ENCODE measurements at places on chromosomes 16 and 17.

- no peak for DNase-seq
Measured at GRCh38 chr17:4186357-4186881, 43.4 kb downstream of the CYB5D2 start.

GRCh38 chr16:2985462-2985861 lies 5.2 kb upstream of the PKMYT1 start:
- DNase-seq, result no peak

GRCh38 chr17:72943826-72944689 lies 148.4 kb downstream of the SLC39A11 start:
- no peak for DNase-seq

DNA sequence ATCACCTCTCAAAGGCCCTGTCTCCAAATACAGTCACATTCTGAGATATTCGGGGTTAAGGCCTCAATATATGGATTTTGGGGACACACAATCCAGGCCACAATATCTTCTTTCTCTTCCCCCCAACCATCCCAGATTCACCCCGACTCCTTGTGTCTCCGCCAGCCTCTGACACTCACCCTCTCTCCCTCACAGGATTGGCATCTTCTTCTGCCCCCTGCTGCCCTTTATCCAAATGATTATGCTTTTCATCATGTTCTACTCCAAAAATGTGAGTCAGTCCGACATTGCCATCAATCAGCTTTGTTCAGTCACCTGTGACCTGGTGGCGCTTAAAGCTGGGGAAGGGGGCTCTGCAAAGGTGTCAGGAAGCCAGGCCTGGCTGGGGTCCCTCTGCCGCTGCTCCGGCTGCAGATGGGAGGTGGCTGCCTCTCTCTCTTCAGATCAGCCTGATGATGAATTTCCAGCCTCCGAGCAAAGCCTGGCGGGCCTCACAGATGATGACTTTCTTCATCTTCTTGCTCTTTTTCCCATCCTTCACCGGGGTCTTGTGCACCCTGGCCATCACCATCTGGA lies 35.1 kb downstream of the GDE1 start:
- peak; percentile 22 for DNase-seq

DNA sequence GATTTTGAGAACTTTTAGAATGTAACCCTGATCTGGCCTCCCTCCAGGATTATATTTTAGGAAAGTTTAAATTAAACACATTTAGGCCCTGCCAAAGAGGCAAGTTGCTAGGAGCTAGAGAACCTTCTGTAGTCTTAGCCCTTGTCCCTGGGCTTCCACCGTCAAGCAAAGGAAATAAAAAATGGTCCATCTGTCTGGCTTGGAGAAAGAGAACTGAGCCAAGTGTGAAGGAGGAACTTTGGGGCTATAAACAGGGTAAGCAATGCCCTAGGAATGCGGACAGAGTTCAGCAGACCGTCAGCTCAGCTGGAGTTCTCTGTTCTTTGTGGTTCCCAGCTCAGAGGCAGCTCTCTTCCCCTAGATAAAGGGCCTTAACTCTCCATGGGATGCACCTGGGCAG lies 29.6 kb downstream of the RCVRN start:
- DNase-seq, result no peak

DNA sequence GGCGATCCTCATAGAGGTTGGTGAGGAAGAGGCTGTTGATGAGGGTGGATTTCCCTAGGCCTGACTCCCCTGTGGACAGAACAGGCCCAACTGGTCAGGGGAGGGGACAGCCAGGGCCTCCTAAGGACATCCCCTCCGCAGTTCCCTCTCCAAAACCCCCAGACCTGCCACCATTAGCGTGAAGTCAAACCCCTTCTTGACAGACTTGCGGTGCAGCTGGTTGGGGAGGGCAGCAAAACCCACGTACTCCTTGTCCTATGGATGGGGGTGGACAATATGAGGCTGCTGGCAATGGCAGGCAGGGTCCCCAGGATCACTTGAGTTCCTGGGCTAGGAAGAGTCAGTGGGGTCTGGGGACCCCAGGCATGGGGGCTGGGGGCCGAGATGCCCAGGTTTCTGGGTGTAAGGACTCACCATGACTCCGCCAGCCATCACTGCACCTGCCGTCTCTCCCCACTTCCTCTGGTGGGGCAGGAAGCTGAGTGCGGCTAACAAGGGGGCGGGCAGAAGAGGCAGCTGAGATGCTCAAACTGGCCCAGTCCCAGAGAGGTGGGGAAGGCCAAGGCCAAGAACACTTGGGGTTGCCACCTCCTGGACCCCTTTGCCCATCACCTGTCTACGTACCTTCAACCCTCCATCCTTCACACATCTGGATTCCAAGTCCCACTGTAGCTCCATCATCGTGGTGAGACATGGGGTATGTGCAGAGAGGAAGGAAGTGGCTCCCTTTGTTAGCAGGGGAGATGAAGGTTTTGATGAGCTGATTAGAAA lies at the start of gene SEPTIN1:
Gene SEPTIN1 (minus strand): TSS at position 451 of the 771 bp plus-strand sequence. CDS start 19 bp downstream, at position 432.
- DNase-seq, result no peak

DNA sequence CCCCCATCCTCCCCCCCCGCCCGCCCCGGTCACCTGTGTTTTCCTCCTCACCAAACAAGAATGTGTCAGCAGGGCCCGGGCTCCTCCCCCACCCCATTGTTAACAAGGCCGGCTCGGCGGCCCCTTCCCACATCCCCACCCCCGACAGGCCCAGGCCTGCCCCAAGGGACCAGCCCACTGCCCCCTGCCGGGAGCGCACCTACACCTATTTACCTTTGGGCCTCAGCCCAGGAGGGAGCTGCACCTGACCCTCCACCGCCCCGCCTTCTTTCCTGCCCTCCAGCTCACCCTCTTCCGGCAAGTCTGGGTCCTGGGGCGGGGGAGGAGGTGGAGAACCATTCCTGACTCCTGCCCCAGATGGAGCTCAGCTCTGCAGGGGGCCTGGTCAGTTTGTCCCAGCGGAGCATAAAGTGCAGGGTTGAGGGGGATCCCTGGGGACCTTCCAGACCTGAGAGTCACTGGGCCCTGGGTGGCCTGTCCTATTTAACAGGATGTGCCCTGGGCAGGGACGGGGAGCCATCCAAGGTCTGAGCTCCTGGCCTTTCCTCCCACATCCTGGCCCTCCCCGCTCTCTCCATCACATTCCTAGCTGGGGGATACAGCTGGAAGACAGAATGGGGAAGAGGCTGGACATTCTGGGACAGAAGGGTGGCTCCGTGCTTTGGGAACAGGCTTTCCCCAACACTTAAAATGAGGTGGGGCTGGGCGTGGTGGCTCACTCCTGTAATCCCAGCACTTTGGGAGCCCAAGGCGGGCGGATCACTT lies 8.3 kb downstream of the FOXJ1 start:
- no peak for DNase-seq

GRCh38 chr17:67044016-67044772 lies at the start of gene CACNG1:
Gene CACNG1 (plus strand): TSS chr17:67044554. CDS start chr17:67044661, 107 bp downstream.
- DNase-seq, result no peak

- DNase-seq, result no peak
Measured at GRCh38 chr17:72336804-72337070, 215.9 kb downstream of the SOX9 start.
